ENCODE measurements at places on chromosomes 11 and 22.

DNA sequence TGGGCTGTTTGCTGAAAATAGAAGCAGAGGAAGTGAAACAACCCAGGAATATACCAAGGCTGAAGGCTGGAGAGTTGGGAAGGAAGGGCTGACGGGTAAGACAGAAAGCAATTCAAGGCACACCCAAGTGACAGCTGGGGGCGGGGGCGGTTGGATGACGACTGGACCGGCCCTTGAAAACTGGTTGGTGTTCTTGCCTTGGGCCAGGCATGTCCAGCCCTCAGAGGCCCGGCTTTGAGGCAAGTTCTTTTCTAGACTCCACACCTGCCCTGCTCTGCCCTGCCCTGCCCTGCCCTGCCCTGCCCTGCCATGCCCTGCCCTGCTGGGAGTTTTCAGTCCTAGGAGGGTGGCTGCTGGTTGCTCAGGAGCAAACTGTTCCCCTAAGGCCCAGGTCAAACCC lies 34.2 kb upstream of the CACNG2 start:
- no peak for DNase-seq

GRCh38 chr11:72305891-72306585 lies 62.1 kb upstream of the PHOX2A start:
- DNase-seq = no peak

GRCh38 chr11:57641011-57641807 lies 8.5 kb downstream of the YPEL4 start:
- DNase-seq = no peak

DNA sequence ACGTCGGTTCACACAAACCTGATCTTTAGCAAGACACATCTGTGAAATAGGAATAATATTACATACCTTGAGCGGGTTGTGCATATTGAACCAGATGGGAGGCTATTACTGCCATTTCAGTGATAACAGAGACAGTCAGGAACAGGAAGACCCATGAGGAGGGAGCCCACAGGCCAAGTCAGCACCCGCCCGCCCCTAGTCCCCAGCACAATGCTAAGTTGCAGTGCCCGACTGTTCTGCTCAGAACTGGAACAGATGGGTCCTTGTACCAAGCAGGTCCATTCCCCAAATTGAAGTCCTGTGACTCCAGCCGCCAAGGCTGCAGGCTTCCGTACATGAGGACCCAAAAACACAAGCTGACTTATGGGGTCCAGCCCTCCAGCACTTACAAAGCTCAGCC lies 9.3 kb downstream of the CXCR5 start:
- DNase-seq = no peak

DNA sequence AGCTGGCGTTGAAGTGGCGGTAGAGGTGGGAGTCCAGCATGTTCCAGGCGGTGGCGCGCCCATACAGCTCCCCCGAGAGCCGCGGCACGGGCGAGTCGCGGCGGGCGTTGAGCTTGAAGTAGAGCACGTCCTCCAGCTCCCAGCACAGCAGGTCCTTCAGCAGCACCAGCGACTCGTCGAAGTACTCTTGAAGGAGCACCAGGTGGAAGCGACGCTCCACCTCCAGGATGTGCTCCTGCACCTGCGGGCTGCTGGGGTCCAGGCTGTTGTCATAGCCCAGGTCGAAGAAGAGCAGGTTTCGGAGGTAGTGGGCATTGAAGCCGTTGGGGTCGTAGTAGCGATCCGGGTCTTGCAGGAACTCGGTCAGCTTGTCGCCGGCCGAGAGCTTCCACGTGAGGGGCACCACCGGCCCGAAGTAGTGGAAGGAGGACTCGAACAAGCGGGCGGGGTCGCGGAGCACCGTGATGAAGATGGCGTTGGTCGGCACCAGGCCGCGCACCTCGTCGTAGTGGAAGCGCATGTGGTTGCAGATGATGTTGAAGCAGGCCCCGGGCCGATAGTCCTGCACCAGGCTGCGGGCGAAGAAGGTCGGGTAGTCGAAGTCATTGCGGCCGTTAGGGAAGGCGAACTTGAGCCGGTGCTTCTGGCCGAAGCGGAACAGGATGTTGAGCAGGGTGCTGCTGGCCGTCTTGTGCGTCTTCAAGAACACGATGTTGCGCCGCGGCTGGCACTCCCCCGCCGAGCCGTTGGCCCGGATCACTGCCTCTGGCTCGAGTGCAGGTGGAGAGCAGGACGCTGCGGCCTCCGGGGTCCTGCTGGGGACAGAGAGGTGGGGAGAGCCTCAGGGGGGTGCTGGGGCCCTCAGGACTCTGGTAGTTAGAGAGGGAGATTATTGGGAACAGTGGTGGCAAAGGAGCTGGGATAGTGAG lies 9.0 kb upstream of the SEC14L6 start:
- no peak for DNase-seq

DNA sequence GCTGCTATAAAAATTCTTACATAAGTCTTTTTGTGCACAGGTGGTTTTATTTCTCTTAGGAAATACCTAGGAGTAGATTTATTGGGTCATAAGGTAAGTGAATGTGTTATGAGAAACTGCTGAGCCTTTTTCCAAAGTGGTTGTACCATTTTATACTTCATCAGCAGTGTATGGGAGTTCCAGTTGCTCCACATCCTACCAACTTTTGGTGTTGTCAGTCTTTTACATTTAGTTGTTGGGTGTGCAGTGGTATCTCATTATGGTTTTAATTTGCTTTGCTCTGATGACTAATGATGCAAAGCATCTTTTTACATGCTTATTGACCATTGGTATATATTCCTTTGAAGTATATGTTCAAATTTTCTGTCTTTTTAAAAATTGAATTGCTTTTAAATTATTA lies 3.1 kb downstream of the CAT start:
- DNase-seq = no peak

DNA sequence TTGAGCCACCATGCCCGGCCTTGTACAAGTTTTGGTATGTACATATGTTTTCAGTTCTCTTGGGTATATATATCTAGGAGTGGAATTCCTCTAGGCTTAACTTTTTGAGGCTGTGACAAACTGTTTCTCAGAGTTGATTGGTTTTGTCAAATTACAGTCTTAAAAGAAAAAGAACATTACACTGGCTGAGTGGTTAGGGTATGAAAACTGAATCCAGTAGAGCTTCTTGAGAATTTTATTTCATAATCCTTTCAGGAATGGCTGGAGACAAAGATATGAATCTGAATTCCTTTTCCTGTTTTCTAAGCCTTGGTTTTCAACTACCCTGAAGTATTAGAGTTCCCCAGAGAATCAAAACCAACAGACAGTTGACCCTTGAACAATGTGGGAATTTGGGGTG lies 6.5 kb downstream of the METTL15 start:
- no peak for DNase-seq

DNA sequence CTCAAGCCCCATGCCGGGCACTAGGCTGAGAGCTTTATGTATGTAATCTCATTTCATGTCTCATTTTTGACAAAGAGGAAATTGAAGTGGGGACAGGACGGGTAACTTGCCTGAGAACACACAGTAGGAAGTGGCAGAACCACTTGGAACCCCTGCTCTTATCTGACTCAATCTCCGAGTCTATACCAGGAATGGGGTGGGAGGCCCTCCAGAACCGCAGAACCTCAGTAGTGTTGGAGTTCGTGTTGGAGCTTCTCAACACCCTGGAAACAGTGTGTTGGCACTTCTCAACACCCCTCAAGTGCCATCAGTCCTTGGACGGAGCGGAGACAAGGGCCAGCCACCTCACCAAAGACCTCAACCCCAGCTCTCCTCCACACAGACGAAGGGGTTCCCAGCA lies 38.8 kb upstream of the POLA2 start:
- no peak for DNase-seq

GRCh38 chr11:62669420-62670161 lies 1.9 kb upstream of the UQCC3 start:
- no peak for DNase-seq

- DNase-seq = no peak
Observed at GRCh38 chr11:66311470-66311964, 5.3 kb downstream of the CD248 start.

GRCh38 chr11:100672498-100673033 lies 14.5 kb upstream of the ARHGAP42 start:
- DNase-seq = no peak

- DNase-seq = no peak
Observed at GRCh38 chr11:64157631-64158394, 8.1 kb downstream of the MACROD1 start.

DNA sequence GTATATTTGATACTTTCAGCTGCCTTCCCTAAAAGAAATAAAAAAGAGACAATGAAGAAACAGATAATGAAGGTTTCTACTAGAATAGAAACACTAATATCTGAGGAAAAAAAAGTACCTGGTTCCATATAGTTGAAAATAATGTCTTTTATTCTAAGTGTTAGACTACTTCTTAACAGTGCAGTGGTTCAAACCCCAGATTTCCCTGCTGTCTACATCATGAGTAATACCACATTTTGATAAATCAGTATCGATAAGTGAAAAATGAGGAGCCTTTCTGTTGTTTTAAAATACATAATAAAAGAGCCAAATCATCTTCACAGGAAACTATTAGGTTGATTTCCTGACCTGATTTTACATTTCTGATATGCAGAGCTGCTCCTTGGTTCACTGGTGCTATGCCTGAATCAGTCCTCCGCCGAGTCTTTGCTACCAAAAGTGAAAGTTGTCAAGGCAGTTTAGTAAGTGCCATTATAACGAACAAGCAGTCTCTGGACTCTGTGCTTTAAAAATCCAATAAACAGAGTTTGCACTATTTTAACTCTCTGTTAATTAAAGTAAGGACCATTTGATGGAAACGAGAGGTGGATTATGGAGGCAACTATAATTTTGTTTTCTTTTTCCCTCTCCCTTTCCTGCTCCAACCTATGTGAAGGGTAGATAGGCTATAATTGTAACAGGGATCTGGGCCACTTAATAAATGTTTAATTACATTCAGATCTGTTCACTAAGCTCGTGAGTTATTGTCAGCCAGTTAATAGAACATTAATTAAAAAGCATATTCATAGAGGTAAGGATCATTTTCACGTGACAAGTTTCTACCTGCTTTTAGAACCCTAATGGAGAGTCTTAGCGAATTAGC lies 724.5 kb upstream of the RAG2 start:
- no peak for DNase-seq

GRCh38 chr11:41201156-41201555 lies 258.3 kb downstream of the LRRC4C start:
- DNase-seq = peak; percentile 21

DNA sequence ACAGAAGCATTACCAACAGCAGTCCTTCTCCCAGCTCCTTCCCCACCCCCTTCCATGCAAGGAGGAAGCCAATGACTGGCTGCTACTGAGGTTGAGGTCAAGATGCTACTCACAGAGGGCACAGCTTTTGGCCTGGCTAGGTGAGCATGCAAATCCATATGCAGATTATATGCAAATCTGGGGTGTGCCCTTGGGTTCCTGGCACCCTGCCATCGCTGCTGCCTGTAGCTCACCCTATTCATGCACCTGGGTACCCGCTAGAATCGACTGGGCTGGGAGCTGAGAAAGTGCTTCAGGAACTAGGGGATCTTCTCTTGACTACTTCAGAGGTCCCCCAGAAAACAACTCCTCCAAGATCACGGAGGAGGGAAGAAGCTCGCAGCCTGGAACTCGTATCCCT lies 4.0 kb downstream of the DSCAML1 start:
- no peak for DNase-seq

- no peak for DNase-seq
Observed at GRCh38 chr11:12147827-12148226, 37.4 kb downstream of the MICAL2 start.

DNA sequence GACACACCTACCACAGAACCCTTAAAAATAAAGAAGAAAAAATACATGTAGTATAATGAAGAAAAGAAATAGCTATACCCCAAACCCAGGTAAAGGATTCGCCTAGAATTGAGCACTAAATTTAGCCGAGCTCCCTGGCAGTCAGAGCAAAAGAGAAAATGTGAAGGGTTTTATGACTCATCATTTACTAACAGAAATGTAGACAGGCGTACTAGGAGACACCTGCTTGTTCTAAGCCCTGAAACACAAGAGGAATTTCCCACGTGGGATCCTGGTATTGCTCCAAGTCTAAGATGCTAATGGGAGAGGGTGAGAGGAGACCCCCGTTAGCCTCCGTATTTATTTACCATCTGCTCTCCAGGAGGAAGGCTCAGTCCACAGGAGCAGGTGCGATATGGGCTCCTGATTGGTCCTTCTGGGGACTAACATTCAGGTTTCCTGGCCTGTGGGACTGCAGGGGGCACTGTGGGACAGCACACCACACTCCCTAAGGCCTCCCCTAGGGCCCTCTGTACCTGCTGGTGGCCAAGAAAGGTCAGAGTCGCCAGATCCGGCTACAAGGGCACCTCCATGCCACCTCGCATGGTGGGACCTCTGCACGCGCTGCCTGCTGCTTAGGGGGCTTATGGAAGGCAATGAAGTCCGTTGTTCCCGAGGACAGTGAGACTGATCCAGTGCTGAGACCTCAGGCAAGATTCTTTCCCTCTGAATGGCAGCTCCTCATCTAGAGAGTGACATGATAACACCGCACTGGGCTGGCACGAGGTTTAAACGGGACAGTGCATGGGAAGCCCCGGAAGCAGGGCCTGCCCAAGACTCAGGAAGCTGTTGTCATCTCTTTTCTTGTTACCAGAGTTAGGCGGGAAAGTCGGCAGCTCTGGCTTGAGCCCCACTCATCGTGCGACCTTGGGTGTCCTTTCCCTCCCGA lies 25.8 kb downstream of the KCNC1 start:
- peak; percentile 53 for DNase-seq

DNA sequence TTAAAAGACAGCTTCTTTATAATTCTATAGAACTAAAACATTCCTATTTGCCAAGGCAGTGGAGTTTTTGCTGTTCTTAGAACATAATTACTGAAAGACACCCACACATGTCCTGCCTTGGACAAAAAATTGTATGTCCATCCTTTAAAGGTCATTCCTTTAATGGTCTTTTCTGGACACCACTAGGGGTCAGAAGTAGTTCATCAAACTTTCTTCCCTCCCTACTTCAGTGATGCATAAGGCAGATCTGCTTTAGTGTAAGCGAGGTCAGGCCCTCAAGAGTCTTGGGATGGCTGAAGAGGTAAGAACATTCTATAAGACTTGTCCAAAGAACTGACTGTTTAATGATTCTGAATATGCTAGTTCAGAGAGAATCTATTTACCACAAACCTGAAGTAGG lies 4.3 kb upstream of the OR51V1 start:
- no peak for DNase-seq

- DNase-seq = no peak
Observed at GRCh38 chr22:26552466-26552865, 37.5 kb downstream of the TPST2 start.

GRCh38 chr11:12214751-12215150 lies 104.4 kb downstream of the MICAL2 start:
- no peak for DNase-seq

DNA sequence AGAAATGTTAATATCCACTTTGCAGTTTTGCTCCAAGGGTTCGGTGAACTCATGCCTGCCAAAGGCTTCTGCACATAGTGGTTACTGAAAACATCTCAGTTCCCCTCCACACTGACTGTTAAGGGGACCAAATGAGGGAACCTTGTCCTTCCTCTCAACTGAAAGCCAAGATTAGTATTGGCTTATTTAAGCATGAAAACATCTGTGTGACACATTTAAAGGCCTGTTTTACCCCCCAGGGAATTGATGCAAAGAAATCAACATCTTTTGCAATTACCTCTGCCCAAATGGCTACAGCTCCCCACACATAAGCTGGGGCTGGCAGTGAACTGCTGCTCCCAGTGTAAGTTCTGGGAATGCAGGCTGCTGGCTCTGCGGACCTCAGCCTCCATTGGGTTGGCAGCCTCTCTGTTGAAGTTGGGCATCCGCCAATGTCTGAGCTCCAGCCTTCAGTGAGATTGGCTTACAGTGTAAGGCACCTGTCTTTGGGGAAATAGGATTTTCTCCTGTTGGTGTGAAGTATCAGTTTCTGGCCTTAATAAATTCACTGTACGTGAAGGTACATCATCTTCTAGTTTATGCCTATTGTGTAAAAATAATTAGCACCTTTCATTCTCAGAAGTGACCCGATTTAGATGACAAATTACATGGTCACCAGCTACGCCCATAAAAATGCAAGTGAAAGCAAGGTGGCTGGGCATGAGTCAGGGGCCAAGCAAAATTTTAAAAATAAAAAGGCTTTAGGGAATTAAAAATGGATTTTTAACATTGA lies 213.4 kb upstream of the SYN3 start:
- DNase-seq = no peak
